ENCODE measurements at places on chromosomes 6 and 20.
A peak's percentile ranks its signal among the peaks of the same experiment; 100 is the strongest.

DNA sequence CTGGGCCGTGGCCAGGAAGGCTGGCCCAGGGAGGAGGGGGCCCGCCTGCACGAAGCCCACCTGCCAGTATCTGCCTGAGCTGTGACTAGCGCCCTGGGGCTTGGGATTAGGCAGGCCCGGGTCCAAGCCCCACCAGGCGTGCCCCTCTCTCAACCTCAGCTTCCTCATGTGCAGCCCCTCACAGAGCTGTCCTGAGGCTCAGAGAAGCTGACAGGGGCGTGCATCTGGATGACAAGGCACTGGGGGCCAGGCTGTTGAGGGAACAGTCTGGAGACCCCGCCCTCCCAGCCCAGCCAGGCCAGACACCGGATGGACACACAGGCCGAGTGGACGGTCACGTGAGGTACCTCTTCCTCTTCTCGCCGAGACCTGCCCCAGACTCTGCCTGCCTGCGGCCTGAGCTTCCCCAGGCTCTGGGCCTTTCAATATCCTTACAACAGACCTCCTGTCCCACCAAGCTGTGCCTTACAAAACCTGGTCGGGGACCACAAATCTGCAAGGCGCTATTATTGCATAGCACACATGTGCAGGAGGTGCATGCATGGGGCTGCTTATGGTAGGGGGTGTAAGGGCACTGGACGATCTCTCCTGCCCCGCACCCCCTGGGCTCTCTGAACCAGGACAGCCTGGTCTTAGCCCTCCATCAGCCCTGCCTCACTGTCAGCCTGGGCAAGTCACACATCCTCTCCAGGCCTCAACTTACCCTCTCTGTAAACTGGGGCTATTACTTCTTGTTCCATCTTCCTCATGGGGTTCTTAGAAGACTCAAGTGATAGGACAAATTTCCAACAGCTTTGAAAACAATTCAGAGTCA is 20.0 kb downstream of the NOL4L start:
- no peak for DNase-seq

DNA sequence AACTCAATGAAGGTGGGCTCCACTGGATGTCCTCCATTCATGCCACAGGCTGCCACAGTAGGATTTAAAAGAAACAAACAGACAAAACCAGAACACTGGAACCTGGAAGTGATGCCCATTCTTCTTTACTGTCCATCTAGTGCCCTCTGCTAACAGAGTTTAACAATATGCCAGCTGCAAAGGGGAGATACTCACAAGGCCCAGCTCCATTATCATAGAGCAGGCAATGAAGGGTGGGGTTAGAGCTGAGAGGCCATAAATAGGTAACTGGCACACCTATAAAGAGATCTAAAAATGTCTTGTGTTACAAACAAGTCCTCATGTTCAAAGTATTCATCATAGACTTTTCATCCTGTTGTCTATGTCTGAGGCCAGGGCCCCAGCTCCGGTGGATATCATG is 75.6 kb downstream of the SOD2 start:
- no peak for DNase-seq

GRCh38 chr6:17859846-17860245 is 127.6 kb downstream of the KIF13A start:
- no peak for DNase-seq

GRCh38 chr6:162032620-162033019 is 694.9 kb downstream of the PRKN start:
- no peak for DNase-seq

DNA sequence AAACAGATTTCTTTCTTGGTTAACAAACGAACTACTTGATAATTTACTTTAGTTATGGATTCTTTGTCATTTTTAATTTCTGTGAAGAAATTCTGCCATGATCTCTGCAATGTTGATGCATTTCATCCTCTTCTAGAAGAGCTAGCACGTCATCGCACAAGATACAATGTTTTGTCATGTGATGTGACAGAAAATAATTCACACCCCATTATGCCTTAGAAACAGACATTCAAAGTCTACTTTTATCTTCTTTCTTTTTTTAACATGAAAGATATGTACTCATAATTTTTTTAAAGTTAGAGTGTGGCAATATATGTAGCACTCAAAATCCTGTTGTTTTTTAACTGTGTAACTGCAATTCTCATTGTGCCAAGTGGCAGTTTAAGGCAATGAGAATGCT is 39.6 kb upstream of the NELFCD start:
- no peak for DNase-seq

- DNase-seq = no peak
Measured at GRCh38 chr6:158357570-158358216, 45.4 kb downstream of the TULP4 start.

DNA sequence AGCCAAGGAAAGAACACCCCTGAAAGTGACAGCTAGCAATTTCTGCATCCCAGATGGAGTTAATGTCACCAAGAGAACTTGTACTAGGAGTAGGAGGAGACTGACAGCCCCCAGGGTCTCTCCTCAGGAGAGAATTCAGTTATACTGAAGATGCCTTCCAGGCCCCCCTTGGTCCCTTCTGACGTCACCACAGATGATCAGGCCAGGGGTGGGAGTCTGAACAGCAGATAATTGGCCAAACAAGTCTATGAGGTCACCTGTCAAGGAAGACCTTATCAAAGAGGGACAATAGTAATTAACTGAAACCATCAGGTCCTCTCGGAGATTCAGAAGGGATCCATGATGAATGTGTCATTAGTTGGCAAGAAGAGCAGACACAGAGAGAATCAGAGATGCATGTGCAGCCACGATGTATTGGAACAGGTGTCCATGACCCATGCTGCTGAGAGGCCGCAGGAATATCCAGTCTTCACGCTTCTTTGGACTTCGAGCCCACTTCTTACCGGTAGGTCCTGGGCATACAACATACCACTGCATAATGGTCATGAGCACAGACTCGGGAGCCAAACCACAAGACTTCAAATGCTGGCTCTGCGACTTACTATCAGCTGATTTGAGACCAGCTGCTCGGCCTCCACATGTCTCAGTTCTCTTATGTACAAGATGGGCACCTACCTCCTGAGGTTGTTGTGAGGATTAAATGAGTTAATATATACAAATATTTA is 10.2 kb downstream of the TRIM10 start:
- DNase-seq = no peak

DNA sequence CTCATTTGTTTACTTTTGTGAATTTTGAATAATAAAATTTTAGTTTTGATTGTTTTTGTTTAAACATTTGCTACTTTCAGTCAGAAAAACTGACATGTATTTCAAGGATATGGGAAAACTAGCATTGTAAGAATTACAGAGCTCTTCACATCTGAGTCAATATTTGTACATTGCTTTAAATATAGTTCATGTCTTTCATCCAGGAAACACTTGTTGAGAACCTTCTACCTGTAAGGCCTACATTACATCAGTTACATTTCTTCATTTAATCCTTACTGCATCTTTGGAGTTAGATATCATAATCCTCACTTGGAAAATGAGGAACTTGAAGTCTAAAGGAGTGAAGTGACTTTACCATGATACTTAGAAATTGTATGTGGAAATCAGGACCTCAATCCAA is 242.9 kb downstream of the KCNQ5 start:
- no peak for DNase-seq

- DNase-seq = no peak
Measured at GRCh38 chr6:160007611-160008010, 38.7 kb downstream of the IGF2R start.

- no peak for DNase-seq
Measured at GRCh38 chr20:41411391-41411847, 44.8 kb upstream of the EMILIN3 start.

- DNase-seq = no peak
Measured at GRCh38 chr6:138291036-138291848, 73.0 kb upstream of the PBOV1 start.

DNA sequence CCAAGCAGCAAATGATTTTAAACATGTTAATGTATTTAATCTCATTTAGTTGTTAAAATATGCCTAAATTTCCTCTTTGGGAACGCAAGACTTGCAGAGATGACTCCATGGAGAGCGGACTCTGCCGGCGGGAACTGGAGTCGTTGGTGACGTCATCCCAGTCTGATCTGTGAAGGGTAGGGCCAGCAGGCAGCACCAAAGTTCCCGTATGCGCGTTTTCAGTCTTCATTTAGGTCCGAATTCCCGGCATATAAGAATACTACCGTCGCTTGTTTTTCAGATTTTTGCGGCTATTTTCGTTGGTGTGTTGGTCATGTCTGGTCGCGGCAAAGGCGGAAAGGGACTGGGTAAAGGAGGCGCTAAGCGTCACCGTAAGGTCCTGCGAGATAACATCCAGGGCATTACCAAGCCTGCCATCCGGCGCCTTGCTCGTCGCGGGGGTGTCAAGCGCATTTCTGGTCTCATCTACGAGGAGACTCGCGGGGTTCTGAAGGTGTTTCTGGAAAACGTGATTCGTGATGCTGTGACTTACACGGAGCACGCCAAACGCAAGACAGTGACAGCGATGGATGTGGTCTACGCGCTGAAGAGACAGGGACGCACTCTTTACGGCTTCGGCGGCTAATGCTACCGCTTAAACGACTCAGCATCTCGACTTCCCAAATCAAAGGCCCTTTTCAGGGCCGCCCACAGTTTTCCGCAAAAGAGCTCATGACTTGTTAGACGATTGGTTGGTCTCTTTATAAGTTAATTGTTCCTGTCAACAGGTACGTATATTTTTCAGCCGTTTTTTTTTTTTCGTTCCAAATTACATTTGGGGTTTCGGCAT is 117.3 kb downstream of the HFE start:
- peak; percentile 97 for DNase-seq

DNA sequence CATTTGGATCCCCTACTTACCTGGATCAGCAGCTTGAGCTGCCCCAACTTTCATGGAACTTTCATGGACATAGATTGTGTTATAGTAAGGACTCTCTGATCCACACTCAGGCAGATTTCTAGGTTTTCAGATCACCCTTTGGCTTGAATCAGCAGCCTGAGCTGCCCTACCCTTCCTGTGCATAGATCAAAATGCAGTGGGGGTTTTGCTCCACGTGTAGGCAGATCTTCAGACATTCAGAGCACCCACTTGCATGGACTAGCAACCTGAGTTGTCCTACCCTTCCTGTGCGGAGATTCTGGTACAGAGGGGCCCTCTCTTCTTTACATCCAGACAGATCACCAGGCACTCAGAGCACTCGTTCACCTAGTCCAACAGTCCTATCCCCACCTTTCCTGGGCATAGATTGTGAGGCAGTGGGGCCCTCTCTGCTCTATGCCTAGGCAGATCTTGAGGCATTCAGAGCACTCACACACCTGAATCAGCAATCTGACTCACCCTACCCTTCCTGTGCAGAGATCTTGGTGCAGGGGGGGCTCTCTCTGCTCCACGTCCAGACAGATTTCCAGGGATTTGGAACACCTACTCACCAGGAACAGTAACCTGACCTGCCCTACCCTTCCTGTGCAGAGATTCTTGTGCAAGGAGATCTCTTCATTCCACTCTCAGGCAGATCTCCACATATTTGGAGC is 705.2 kb upstream of the NRSN1 start:
- no peak for DNase-seq

GRCh38 chr6:8219352-8219943 is 117.1 kb upstream of the EEF1E1 start:
- peak; percentile 8 for DNase-seq

DNA sequence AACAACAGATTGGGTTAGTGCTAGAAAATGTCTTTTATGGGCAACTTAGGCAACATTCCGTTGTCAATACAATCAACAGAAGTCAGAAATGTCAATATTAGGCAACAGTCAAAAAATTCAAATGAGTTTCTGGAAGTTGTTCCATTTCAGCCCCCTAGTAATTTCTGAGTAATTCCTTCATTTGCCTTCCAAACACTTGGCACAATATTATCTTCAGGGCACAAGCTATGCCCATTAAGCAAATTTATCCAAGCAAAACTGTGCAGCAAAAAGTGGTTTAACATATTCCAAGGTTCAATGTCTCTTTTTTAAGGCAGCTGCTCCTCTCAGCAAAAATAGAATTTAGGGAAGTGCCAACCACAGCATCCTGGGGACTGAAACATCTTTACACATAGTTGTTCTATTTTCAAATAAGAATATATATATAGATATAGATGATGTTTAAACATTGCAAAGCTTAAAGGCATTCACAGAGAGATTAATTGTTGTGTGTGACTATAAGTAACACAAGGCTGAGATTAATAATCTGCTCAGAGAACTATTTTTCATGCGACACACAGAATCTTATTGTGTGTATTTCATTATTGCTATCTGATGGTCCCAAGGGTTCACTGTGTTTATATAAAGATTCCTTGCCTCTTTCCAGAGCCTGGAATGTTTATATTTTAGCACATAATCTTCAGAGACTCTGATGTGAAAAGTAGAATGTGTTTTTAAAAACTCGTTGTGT is 75.2 kb upstream of the ADTRP start:
- DNase-seq = no peak

DNA sequence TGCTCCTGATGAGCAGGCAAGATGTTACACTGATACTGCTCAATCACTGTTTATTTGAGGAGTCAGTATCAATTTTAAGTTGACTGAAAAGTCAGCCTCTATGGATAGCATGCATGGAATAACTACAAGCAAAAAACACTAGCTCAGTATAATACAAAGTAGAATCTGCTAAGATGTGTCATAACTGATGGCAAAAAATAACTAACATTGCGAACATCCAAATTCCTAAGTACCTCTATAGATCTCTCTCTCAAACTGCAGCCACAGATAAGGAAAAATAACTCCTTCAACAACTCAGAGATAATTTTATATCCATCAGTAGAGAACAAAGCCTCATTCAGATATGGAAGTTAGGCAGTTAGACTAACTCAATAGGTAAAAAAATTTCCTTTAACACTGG is 16.3 kb downstream of the HDAC2 start:
- DNase-seq = no peak

DNA sequence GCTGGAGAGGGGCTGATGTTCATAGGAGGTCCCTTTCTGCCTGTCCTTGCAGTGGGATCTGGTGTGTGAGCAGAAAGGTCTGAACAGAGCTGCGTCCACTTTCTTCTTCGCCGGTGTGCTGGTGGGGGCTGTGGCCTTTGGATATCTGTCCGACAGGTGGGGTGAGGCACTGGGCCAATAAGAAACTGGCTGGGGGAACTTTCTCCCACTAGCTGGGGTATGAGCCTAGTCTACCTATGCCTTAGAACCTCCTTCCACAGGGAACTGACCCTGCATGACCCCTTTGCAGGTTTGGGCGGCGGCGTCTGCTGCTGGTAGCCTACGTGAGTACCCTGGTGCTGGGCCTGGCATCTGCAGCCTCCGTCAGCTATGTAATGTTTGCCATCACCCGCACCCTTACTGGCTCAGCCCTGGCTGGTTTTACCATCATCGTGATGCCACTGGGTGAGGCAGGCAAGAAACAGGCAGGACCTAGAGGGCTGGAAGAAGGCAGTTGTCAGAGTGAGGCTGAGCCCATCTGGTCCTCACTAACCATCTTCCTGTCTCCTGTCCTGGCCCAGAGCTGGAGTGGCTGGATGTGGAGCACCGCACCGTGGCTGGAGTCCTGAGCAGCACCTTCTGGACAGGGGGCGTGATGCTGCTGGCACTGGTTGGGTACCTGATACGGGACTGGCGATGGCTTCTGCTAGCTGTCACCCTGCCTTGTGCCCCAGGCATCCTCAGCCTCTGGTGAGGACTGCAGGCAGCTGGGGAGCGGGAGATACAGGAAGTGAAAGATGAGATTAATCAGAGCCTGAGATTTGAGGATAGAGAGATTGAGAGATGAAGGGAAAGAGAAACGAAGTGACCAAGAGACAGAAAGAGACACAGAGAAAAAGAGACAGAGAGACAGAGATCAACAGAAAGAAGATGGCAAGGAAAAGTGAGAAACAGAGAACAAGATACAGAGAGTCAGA is 1.6 kb downstream of the SLC22A7 start:
- DNase-seq = no peak

GRCh38 chr20:2616634-2617033 is 35.8 kb upstream of the NOP56 start:
- no peak for DNase-seq

Data from T1000 (cell line).